ENCODE measurements at places on chromosomes 12 and 14.

DNA sequence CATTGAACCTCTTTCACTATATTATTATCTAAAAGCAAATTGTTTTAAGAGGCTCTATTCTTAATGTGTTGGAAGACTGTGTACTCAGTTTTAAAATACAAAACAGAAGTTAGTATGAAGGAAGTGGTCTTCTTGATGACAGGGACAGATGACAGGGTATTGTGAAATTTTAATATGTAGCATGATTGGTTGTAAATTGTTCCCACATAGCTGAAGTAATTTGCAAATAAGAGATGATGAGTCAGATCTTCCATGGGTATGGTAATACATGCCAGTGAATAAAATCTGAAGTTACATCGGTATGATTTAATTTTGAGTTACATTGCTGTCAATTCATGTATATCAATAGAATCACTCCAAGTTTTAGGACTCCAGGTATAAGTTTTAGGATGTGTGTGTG is 454.8 kb downstream of the AEBP2 start:
- DNase-seq, result no peak

- no peak for DNase-seq
These were observed 8.0 kb downstream of the CACNB3 start for GRCh38 chr12:48826209-48826855.

DNA sequence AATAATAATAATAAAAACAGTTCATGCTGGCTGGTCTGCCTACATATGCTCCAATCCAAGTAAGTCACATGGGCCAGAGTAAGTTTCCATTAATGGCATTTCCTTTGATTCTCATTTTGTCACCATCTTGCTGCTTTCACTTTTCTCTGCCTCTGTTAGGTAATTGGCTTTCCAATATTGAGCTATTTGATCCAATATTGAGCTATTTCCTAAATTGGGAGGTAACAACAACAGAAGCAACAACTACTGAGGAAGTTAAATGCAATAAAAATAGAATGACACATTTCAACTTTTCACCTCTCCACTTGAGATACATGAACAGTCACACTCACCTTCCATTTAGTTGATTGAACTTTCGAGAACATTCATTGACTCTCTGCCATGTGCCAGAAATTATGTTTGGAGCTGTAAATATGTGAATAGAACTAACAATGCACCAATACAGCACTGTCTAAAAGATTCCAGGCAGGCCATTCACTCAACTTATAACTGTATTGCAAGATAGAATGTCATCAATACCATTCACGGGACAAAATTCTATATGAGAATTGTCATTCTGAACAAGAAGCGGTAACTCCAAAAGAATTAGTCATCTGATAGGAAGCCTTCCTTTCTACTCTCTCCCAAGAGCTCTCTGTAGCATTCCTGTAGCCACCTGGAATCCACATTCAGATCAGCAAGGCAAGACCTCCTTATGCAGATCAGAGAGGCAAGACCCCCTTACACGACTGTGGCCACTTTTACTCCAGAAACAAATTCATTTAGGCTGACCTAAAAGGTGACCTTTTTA is 136.4 kb downstream of the PHLDA1 start:
- no peak for DNase-seq

DNA sequence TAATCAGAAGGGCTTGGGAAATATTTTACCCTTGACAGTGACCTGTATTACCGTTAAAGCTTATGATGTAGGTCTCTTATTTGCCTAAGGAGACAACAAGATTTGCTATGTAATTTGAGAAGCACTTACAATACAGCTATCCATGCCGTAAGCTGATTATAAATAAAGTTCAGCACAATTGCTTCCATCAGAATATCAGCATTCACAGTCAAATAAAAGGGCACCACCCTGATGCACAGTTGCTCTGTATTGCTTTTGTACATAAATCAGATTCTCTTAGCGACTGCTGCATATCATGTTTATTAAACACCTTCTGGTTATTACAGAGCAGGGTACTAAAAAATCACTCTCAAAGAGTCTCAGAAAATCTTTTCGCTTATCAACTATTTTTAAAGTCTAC is 67.3 kb upstream of the VRK1 start:
- no peak for DNase-seq

- no peak for DNase-seq
These were observed 51.8 kb downstream of the SMUG1 start for GRCh38 chr12:54136844-54137580.

DNA sequence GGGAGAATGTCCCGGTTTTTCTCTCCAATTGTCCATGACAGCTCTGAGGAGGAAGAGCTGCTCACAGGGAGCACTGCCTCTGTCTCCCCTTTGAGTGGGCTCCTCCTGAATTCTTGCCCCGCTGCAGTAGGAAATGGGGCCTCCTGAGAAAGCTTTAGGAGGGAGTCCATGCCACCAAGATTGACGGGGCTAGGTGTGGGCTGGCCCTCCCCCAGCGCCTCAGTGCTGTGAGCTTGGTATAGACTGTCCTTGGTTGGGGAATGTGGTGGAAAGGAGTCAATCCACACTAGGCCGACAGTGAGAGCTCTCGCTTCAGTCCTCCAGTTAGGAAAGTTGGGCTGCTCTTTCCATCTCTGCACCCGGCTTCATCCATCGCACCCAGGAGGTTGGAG is 23.4 kb upstream of the CTDSP2 start:
- no peak for DNase-seq

DNA sequence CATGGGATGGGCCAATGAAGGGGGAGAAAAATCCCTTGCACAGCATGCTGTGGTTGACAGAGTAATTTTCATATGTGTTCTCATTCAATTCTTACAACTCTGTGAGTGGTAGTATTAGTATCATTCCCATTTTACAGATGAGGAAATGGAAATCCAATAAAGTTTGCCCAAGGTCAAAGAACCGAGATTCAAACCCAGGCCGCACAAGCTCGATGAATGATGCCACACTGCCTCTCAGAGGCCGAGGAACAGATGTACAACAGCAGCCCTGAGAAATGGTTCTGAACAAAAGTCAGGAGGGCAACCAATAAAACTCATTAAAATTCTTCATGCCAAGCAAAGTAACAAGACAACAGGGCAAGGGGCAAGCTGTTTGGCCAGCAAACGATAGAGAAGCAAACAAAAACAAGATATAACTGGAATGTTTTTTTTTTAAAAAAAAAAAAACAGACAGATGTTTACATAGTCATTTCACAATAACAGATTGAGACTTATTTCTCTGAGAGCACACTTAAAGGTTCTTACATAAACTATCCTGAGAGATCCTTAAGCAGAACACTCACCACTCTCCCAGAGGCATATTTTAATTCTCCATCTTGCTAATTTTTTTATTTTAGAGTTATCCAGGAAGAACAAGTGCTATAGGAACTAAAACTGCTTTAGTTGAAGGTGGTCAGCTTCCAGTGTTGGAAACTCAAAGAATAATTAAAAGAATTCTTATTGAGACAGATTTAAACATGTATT is 85.8 kb downstream of the EXOC5 start:
- no peak for DNase-seq

DNA sequence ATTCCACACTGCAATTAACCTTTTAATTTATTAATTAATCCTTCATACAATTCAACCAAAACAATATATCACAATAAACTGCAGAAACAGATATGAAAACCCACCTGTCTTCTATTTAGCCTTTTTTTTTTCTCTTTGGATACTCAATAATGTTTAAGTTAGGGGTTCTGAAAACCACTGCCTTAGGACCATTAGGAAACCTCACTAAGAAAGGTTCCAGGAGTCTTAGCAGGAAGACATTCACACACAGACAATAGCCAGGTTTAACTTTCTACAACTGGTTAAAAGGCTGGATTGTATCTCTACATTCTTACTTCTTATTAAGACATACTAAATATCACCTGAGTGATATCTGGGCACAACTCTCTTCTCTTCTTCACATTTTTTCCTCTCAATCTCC is 3.3 kb downstream of the SEC23A start:
- no peak for DNase-seq

DNA sequence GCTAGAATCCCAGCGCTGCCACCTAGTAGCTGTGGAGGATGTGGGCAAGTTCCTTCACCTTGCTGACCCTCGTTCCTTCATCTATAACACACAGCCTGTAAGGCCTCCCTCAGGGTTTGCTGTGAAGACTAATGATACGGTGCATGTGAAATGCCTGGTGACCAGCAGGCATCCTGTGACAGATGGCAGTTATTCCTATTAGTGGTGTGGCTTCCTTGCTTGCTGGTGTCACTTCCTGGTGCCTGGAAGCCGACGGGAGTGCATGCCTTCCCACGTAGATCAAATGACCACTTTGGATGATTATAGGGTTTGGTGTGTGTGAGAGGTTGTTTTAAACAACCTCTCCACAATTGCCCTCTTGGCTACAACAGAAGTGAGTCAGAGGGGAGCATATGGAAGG is 894.9 kb downstream of the VRK1 start:
- DNase-seq, result no peak

DNA sequence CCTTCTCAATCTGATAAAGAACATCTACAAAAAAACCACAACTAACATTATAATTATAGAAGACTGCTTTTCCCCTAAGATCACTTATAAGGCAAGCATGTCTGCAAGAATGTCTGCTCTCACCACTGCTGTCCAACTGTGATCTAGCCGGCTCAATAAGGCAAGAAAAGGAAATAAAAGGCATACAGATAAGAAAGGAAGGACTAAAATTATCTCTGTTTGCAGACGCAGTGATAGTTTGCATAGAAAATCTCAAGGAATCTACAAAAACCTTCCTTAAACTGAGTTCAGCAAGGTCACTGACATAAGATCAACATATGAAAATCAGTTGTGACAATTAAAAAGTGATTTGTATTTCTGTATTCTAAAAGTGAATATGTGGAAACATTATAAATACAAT is 138.0 kb upstream of the EGLN3 start:
- DNase-seq, result no peak

- DNase-seq, result peak; percentile 11
These were observed at the start of gene MANSC1 for GRCh38 chr12:12349711-12350665. TSS of gene MANSC1 (minus strand) at chr12:12350242. CDS start at chr12:12343314, 6,928 bp downstream.

- no peak for DNase-seq
These were observed 183.9 kb downstream of the ZFP36L1 start for GRCh38 chr14:68609012-68609411.

GRCh38 chr12:122944605-122945592 is 21.4 kb downstream of the ABCB9 start:
- DNase-seq, result no peak

GRCh38 chr14:61213920-61214319 is 67.2 kb downstream of the TMEM30B start:
- no peak for DNase-seq

DNA sequence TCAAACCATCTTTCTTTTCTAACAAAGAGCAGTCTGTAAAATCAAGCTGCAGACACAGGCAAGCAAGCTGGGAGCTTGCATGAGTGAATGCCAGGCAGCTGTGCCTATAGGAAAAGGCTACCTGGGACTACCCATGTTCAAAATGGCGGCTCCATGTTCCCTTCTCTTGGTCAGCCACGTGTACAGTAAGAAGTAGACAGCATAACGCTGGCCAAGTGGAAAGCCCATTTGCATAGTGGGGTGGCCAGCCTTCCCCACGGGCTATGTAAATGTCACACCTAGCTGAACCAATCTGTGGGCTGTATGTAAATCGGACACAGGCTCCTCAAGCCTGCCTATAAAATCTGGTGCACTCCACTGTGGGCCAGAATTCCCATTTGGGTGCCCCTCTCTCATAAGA is 117.1 kb downstream of the SYT10 start:
- no peak for DNase-seq

GRCh38 chr12:54560374-54560858 is 11.0 kb downstream of the PDE1B start:
- peak; percentile 72 for DNase-seq

GRCh38 chr12:46187023-46187422 is 81.8 kb downstream of the SLC38A1 start:
- no peak for DNase-seq

GRCh38 chr12:66014818-66015217 is 115.7 kb downstream of the LLPH start:
- DNase-seq, result no peak

DNA sequence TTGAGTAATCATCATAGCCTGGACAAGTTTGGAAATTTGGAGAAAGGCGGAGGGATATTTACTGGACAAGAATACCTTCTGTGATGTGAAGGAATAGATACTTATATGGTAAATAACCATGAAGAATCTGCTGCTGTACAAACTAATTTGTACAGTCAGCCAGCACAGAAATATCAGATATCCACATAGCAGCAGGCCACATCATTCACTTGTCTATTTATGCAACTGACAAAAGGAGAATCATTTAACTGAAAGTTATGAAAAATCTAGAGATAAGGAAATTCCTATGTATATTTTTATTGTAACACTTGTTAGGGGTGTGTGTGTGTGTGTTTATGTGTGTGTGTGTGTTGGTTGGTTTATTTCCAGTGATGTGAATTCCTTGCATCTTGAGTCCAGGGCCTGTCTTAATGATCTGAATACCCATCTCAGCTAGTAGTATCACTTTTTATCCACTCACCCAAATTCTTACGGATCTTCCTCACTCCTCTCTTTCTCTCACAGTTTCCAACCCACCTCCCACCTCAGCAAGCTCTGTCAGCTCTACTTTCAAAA is 10.5 kb upstream of the LRIG3 start:
- no peak for DNase-seq

DNA sequence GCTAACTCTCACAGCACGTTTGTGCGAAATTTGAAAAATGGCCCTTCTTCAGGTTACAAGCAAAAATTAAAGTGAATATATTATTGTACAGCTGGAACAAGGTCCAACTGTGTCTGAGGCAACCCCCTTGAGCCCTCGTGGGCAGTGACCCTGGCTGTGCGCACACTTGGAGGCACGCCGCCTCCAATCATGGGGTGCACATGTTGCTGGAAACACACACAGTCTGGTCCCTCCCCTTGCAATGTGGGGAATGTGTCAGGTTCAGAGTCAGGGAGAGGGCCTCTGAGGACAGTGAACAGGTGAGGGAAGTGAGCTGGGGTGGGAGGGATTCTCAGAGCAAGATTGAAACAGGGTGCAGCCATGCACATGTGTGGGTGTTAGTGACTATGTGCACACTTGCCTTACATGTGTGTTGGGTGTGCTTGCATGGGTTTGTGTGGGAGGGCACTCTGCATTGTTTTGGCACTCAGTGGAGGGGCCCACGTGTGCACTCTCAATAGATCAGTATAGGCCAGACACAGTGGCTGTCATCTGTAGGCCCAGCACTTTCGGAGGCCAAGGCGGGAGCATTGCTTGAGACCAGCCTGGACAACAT is 9.6 kb downstream of the TSPAN9 start:
- DNase-seq, result no peak

- no peak for DNase-seq
These were observed 33.8 kb downstream of the DMAC2L start for GRCh38 chr14:50345846-50346422.

GRCh38 chr12:87025976-87026375 is 769.8 kb upstream of the MGAT4C start:
- no peak for DNase-seq

- no peak for DNase-seq
These were observed 227.4 kb downstream of the ALX1 start for GRCh38 chr12:85507456-85507855.

DNA sequence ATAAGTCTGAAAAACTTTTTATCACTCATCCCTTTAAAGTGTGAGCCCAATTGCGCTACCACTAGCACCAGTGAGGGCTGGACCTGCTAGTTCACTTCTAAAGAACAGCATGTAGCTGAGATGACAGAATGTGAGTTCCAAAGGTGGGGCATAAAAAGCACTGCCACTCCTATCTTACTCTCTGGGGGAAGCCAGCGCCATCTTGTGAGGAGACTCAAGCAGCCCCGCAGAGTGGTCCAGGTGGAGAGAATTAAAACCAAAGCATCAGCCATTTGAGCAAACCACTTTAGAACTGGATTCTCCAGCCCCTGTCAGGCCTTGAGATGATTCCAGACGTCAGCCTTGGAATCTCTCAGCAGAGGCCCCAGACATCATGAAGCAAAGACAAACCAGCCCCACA is 39.9 kb downstream of the TMEM132D start:
- no peak for DNase-seq
